ENCODE measurements at places on chromosomes 16 and 17.

DNA sequence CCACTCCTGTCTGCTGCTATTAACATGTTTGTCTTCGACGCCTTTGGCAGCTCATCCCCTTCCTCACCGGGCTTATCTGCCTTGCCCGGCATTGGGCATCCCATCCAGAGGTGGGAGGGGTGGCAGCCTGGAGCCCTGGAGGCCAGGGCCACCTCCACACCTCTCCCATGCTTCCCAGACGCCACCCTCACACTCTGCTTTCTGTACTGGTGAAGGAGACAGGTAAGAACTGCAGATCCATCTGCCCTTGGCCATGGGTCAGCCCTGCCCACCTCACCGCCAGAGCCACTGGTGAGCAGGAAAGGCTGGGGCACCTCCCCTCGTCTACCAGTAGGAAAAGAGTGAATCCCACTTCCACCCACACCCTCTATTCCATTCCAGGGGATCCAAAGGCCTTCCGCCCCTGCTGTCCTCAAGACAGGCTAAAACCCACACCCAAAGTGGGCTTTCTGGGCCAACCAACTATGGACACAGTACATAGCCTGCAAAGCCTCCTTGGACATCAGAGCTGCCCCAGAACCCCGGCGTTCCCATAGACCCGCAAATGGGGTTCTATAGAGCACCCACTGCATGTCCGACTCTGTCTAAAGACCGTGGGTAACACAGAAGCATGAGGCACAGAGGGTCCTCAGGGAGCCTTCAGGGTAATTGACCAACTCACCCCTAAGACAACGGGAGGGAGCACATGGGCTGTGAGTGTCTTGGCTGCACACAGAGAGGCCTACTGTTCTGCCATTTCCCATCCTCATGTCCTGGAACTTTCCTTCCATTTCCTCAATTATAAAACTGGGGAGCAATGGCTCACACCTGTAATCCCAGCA, 23.4 kb upstream of the RBFOX3 start:
- peak; percentile 89 for DNase-seq

DNA sequence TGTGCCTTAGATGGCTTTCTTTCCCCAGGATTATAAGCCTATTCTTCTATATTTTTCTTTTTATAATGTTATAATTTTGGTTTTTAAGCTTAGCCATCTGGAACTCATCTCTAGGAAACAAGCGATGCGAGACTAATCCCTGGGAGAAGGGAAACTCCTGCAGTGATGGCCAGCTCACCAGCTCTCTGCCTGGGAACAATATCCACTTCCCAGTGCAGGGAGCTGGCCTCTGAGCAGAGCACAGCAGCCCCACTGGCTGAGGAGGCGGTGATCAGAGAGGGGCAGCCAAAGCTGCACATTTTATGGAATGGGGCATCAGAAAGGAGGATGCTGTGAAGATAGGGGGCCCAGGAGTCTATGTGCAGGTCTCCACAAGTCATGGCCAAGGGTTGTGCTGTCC, 183.3 kb downstream of the LGALS9B start:
- DNase-seq = no peak

GRCh38 chr16:76176153-76176552, 101.0 kb upstream of the CNTNAP4 start:
- DNase-seq = no peak

DNA sequence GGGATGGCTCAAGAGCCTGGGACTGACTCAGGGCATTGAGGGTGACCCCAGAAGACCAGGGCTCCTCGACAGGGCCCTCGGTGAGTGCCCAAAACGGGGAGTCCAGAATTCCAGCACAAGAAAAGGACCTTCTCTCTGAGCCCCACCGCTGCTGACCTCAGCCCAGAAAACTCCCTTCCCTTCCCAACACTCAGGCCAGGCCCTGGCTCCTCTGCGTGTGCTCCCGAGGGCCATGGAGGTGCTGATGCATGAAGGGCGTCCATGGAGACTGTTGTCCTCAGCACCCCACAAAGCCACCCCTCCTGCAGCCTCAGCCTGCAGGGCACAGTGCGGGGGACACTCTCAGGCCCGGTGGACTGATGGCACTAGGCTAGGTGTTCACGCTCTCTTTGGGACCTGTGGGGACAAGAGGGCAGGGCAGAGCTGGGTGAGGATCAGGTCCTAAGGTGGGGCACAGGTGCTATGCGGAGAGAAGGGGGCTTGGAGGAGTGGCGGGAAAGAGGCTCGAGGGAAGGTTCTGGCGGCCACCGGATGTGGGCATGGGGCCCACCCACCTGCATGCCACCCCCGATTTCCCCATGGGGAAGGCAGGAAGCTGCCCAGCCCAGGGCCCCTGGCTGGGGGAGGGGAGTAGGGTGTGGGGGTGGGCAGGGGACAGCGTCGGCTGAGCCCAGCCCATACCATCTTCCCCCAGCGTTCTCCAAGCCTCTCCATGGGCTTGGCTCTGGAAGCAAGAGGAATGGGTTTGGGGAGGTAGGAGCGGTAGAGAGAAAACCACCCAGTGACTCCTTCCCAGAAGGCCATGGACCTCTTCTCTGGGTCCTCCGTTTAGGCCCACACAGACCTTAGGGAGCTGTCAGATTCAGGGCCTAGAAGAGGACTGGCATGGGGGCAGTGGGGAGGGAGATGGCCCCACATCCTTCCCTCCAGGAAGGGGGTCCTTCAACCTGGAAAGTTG, 4.5 kb upstream of the TSPOAP1 start:
- no peak for DNase-seq

GRCh38 chr17:43018932-43019331, 3.3 kb downstream of the VAT1 start:
- DNase-seq = no peak

DNA sequence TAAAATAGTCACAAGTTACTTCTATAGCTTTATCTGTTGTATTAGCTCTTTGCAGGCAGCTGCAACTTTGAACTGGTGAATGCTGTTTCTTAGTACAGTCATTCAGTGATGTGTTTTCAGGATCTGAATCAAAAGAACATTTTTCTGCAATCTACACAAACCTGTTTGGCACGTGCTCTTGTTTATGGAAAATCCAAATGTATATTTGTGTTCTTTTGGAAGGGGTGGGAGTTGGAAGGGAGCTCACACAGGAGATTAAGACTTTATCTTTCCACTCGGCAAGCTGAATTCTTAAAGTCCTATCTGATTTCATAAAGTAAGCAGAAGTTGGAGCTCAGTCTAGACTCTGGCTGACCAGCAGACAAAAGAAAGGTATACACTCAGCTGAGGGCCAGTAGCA, 300.2 kb downstream of the MAP2K6 start:
- DNase-seq = no peak

DNA sequence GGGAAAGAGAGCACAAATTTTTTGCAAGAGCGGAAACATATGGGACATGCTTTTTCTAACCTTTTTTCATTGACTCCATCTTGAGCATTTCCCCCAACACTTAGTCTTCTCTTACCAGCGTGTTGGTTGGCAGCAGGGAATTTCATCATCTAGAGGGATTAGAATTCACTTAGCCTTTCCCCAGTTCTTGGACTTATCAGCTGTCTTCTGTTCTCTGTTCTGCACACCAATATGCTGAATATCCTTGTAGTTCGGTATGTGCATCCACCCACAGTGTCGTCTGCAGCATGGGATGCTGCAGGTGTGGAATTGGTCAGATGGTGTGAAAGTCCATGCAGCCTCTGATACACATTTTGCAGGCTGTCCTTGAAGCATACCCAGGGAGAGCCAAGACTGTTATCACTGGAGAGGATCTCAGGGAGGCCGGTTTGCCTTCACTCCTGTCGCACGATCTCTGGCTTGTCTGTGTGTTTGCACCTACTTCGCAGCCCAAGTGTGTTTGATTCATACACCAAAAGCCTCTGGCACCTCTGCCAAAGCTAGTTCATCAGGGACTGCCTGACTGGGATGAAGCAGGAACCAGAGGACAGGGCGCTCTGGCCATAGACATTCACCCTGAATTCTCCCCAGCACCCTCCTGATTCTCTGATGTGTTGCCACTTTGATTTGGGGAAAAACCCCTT, 93.3 kb downstream of the SOCS1 start:
- DNase-seq = no peak

GRCh38 chr17:50117202-50118051, 12.5 kb downstream of the SAMD14 start:
- DNase-seq = no peak
